ENCODE measurements at places on chromosomes 1 and 21.
A peak's percentile ranks its signal among the peaks of the same experiment; 100 is the strongest.

- no peak for DNase-seq
These were observed 120.5 kb upstream of the NGF start for GRCh38 chr1:115458426-115459114.

DNA sequence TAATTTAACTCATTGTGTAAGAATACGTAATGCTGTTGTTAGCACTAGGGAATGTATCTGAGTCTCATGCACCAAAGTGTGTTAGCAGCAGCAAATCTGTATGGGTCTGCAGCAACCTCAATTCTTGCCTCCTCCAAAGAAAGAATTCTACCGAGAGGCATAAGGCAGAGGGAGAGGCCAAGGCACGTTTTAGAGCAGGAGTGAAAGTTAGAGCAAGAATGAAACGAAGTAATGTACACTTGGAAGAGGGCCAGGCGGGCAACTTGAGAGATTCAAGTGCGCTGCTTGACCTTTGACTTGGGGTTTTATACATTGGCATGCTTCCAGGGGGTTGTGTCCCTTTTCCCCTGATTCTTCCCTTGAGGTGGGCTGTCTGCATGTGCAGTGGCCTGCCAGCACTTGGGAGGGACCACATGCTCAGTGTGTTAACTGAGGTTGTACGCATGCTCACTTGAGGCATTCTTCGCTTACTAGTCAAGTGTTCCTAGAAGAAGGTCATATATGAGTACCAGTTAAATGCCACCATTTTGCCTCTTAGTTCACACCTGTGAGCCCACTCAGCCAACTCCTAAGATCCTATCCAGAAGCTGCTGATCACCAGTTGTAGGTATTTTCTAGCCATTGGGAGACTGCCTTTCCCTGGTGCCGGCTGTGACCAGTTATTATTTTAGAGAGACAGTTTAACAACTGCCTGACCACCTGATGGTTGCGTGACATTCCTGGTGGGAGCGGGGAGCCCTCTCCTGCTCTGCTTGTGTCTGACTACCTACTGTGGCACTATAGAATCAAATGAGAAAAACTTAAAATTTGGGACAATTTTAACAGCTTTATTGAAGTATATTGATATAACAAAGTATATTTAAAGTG, 2.7 kb upstream of the CNN3 start:
- no peak for DNase-seq

DNA sequence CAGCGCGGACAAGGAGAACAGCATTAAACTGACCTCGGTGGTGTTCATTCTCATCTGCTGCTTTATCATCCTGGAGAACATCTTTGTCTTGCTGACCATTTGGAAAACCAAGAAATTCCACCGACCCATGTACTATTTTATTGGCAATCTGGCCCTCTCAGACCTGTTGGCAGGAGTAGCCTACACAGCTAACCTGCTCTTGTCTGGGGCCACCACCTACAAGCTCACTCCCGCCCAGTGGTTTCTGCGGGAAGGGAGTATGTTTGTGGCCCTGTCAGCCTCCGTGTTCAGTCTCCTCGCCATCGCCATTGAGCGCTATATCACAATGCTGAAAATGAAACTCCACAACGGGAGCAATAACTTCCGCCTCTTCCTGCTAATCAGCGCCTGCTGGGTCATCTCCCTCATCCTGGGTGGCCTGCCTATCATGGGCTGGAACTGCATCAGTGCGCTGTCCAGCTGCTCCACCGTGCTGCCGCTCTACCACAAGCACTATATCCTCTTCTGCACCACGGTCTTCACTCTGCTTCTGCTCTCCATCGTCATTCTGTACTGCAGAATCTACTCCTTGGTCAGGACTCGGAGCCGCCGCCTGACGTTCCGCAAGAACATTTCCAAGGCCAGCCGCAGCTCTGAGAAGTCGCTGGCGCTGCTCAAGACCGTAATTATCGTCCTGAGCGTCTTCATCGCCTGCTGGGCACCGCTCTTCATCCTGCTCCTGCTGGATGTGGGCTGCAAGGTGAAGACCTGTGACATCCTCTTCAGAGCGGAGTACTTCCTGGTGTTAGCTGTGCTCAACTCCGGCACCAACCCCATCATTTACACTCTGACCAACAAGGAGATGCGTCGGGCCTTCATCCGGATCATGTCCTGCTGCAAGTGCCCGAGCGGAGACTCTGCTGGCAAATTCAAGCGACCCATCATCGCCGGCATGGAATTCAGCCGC, 2.5 kb downstream of the S1PR1 start:
- DNase-seq, result no peak

DNA sequence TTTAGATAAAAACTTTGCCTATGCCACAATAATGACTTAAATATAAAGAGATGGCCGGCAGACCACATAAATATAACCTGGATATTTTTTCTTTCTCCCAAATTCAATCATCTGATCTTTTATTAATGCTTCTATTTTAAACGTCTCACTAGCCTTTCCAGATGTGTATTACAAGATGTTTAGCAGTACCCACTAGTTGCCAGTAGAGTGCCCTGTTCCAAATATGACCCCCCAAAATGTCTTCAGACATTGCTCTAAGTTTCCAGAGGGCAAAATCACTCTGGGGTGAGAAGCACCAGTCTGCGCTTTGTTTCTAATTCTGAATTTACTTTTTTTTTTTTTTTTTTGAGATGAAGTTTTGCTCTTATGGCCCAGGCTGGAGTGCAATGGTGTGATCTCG, 268.1 kb downstream of the GRIK1 start:
- DNase-seq, result no peak

GRCh38 chr1:105359457-105359856, 1609.8 kb downstream of the AMY1C start:
- DNase-seq, result no peak

DNA sequence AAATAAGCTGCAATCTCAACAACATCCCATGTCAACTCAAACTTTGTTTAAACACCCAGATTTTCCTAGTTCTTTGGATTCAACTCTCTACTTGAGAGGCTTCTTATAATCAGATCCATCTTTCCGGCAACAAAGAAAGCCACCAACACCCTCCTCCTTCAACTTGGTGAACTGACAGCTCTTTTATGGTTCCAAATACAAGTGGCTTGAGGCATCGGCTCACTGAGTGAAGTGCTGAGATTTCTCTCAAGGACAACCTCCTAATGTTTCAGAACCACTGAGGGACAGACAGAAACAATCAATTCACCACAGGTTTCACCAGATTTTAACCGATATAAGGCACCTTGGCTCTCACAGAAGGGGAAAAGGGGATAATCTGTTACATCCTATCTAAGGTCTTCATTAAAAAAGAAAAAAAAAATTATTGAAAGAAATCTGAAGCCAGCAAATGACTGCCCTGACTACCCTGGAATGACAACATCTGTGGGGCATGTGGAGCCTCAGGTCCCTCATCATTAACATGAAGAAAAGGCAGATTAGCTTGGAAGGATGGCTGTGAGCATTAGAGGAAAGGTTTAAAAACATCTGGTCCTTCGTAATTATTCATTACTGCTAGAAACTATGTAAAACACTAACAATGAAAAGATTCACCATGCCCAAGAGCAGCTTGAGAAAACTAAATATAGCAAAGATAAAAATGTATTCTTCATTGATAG, 50.9 kb downstream of the PTPN14 start:
- DNase-seq, result no peak

GRCh38 chr1:246012341-246012740, 494.7 kb downstream of the SMYD3 start:
- DNase-seq, result peak; percentile 63

GRCh38 chr1:31183927-31184554, 55.6 kb downstream of the NKAIN1 start:
- DNase-seq, result no peak

DNA sequence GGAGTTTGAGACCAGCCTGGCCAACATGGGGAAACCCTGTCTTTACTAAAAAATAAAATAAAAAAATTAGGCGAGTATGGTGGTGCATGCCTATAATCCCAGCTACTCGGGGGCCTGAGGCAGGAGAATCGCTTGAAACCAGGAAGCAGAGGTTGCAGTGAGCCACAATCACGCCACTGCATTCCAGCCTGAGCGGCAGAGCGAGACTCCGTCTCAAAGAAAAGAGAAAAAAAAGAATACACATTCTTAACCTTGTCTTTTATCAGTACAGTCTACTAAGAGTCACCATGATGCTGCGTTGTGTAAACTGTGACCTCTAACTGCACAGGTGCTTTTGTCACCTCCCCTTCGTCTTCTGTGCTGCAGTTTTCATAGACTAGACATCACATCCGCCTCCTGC, 37.2 kb downstream of the PCNT start:
- no peak for DNase-seq

- no peak for DNase-seq
These were observed 26.3 kb upstream of the DISP1 start for GRCh38 chr1:222788402-222789156.

DNA sequence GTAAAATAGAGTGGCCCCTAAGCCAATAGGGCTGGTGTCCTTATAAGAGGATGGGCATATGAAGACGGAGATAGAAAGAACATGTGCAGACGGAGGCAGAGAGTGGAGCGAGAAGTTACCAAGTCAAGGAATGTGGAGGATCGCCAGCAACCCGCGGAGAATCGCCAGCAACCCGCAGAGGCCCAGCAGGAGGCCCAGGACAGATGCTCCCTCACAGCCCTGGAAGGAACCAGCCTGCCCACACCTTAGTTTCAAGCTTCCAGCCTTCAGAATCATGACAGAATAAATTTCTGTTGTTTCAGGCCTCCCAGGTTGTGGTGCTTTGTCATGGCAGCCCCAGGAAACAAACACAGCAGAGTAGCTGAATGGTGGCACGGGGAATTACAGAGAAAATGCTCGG, 9.6 kb downstream of the CLDN14 start:
- DNase-seq, result no peak

- no peak for DNase-seq
These were observed 12.4 kb upstream of the SCAF4 start for GRCh38 chr21:31744182-31744800.

GRCh38 chr1:217660353-217661062, 29.4 kb downstream of the SPATA17 start:
- DNase-seq, result no peak

- no peak for DNase-seq
These were observed 40.2 kb downstream of the HMCN1 start for GRCh38 chr1:185774394-185774793.

DNA sequence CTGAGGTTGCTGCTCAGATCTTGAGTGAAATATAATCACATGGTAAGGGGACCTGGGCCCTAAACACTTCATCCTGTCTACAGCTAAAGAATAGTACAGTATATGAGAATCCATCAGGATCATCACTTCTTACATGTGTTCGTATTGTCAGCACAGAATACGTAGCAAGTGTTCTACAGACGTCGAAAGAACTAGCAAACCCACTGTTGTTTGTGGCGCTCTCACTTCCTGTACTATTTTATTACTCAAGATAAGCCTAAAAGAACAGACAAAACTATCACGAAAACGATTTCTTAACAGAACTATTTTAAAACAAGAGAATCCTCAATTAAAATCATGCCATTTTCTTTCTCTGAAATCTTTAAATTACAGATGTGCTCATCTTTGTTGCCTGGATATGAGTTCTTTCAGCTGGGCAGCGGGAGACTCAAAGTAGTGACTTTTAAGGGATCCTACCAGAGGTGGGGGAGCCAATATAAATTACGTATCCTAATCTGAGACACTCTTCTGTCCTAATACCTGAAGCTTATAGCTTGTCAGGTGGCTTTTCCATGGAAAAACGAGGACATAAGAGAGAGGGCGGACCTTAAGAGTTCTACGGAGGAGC, 724 bp downstream of the ST7L start:
- DNase-seq, result peak; percentile 32

- no peak for DNase-seq
These were observed 112.7 kb downstream of the VPS13D start for GRCh38 chr1:12342401-12343003.

DNA sequence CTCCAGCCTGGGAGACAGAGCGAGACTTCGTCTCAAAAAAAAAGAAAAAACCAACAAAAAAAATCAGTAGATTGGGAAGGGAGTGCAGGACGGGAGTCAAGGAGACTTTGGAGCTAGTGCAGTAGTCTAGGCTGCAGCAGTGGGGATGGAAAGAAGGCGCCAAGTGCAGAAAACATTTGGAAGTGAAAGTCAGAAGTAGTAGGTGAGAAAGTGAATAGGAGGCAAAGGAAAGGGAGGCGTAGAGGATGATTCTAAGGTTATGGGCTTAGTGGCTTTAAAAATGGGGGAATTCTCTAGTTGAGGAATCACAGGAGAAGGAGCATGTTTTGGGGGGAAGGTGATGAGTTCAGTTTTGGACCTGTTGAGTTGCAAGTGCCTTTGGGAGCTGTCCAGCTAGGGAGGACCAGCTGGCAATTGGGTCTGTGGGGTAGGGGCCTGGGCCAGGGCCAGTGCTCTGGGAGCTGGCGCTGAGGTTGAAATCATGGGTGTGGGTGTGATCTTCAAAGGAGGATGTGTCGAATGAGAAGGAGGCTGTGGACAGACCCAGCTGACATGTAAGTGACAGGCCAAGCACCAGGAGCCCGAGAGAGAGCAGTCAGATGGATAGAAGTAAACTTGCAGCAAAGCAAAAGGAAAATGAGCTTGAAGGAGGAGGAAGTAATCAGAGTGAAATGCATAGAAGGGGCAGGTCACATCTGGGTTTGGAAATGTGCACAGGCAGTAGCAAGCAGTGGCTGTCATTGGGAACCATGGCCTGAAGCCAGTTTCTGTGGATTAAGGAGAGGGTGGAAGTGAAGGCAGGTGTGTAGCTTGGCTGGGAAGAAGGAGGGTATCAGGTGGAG, 15.8 kb downstream of the TMCC2 start:
- DNase-seq, result no peak

DNA sequence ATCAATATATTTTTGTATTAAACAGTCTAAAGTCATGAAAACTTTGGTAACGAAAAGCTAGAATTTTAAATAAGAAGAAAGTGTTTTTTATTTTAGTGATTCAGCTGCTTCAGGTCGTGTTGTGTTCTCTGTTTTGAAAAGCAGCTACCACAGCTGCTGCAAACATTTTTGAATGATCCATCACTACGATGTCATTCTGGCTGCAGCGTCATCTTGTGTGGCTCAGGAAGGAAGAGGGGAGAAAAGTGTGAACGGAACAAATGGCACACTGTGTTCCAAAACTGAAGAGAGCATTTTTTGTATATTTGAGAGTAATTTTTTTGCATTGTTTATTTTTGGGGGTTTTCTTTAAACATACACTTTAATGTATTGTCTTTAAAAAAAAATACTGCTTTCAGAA, 323.0 kb upstream of the ADGRL2 start:
- no peak for DNase-seq
